ENCODE measurements at places on chromosomes 4 and X.

DNA sequence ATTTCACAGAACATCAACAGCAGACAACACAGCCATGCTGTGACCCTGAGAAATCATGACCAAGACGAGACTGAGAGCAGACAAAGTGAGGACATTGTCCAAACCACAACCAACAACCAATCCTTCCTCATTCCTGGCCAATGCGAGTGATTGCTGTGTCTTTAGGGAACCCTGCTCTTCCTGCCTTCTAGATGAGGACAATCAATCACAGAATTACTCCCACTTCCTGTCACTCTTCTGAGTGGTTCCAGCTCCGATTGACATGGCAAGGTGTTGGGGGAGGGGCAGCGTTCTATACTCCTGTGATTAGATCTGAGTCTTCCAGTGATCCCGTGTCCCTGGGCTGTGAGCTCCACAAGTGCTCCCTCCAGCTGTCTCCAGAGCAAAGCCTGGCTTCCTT, 227.8 kb downstream of the STIM2 start:
- no peak for DNase-seq

- no peak for DNase-seq
Observed at GRCh38 chr4:81180916-81181315, 34.1 kb downstream of the PRKG2 start.

GRCh38 chrX:100315566-100315965, 94.5 kb downstream of the PCDH19 start:
- DNase-seq = no peak

DNA sequence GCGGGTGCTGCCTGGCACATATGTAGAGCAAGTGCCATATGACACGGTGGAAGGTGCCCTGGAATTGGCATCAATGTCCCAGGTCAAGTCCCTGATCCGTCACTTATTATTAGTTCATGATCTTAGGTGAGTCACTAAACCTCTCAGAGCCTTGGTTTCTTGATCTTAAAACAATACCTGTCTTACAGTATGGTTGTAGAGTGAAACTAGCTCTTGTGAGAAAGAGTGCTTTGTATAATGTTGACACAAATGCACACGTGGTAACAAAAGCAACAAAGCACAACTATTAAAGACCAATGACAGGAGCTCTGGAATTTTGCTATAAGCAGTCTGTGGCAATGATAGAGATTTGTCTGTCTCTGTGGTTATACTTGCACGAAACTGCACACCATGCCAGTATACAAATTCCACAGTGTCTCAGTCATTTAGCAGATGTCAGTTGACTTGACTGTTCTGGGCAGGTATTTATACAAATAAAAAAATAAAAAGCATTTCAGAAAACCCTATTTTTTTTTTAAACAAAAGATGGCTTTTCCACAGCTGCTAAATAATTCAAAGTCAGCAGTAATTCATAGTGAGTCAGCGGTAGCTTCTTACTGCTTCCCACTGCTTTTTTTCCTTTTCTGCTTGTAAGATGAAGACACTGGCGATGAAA, 19.7 kb upstream of the ACSL1 start:
- no peak for DNase-seq

DNA sequence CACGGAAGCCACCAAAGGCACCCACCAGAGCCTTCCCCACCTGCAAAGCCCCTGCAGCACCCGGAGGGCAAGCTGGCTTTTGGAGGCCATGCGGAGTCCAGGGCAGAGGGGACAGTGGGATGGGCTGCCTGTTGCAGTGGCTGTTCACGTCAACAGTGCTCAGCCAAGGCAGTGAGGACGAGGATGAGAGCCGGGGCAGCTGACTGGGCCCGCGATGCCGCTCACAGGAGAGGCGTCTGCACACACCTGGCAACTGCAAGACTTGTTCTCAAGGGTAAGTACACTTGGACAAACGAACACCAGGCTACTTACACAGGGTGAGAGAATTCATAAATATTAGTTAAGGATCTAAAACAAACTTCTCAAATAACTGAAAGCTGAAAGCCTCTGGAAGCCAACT, 19.6 kb downstream of the FGFR3 start:
- no peak for DNase-seq

DNA sequence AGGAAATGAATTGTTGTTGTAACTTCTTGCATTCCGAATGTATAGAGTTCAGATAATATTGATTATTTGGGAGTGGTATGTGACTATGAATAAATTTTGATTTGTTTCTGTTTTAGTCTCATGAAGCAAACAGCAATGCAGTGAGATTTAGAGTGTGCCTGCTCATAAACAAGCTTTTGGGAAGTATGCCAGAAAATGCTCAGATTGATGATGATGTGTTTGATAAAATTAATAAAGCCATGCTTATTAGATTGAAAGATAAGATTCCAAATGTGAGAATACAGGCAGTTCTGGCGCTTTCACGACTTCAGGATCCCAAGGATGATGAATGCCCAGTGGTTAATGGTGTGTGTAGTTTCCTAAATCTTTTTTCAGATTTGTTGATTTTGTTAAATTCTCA, 2.0 kb downstream of the NCAPG start:
- peak; percentile 38 for DNase-seq

- no peak for DNase-seq
Observed at GRCh38 chr4:42425146-42426065, 28.1 kb downstream of the SHISA3 start.

DNA sequence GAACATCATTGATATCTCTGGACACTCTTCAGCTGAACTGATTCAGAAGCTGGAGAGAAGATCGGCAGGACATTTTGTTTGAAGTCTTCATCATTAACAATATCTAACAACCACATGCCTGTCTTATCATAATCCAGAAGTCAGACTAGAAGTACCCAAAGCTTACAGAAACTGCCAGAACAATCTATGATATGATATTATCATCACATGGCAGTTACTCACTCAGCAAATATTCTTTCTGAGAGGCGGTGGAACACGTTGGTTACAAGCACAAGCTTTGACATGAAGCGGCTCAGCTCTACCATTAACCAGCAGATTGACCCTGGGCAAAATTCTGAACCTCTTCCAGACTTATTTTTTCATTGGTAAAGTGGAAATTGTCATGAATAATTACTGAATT, 69.4 kb upstream of the KIT start:
- no peak for DNase-seq

GRCh38 chr4:147370473-147370872, 110.4 kb upstream of the EDNRA start:
- no peak for DNase-seq

- DNase-seq = no peak
Observed at GRCh38 chrX:97260679-97261078, 377.0 kb downstream of the RPA4 start.

DNA sequence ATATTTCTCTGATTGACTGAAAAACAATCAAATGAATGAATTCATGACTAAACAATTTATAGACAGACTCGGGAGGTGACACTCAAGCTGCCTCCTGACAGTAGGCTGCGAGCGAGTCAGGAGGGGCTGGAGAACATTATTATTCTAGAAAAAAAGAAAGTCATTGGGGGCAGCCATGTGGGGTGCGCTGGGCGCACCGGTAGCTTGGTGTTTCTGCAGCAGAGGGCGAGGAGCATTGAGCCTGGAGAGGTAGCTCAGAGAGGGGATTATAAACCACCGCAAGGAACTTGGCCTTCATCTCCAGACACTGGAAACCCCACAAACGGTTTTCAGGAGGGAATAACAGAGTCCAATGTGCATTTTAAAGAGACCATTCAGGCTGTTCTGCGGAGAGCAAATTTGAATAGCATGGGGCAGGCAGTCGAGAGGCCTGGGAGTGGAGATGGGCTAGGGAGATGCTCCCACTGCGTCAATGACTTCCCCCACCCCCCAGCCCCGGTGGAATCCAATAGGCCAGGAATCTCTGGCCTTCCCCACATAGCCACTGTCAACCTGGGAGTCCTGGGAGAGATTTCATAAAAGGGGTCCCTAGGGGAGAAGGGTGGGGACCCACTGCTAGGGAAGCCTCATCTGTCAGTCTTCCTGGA, 168.3 kb downstream of the BCOR start:
- DNase-seq = no peak

GRCh38 chr4:7973545-7973981, 33.9 kb upstream of the AFAP1 start:
- DNase-seq = no peak

DNA sequence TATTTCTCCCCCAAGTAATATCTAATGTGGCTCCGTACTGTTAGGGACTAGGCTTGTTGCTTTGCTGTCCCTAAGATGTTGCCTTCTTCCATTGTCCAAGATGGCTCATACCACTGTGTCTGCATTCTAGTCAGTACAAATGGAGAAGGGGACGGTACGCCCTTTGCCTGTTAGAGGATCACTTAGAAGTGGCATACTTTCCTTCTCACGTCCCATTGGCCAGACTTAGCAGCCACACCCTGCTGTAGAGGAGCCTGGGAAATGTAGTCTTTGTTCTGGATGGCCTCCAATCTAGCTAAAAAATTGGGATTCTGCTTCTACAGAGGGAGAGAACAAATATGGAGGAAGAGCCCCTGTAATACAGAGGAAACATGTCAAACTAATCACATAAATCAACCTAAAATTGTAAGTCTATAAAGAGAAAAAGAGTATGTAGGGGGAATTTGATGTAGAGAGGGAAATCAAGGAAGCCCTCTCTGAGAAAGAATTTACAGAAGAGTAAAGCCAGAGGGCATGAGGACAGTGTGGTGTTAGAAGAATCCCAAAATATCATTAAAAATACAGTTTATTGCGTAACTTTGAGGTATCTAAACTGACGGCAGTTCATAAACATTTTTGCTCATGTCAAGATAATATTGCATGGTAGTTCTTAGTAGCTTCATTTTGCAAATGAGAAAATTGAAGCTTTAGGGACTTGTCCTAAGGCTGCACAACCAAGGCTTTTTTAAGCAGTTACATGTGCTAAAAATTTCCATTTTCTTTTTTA, 15.1 kb downstream of the PRIMPOL start:
- peak; percentile 23 for DNase-seq

GRCh38 chrX:97835969-97836368, 952.3 kb downstream of the RPA4 start:
- DNase-seq = no peak

DNA sequence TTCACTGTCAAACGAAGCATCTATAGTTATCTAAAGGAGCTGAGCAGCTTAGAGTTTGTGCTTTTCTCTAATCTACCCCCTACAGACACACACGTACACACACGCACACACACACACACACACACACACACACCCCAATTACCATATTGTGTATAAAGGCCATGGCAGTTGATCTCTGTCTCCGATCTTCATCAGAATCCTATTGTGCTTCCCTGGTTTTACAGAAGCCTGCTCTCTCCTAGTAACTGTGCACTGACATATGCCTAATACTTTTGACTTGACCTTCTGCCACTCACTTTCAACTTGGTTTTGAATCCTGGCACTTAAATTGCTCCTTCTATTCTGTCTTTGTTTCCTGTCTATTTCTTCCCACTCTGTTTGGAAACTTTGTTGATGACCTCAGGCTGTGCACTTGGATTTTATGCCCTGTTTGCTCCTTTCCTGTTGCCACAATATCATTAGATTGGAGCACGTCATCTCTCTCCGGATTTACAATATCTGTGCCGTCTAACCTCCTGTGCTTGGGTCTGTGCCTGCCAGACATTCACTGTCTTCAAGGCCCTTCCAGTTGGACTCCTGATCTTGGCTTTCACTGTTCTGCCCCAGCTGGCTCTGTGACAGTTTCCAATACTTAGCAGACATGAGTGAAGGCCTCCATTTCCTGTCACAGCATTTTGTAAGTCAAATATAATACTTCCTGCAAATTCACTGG, 928.1 kb downstream of the FAT4 start:
- peak; percentile 2 for DNase-seq

DNA sequence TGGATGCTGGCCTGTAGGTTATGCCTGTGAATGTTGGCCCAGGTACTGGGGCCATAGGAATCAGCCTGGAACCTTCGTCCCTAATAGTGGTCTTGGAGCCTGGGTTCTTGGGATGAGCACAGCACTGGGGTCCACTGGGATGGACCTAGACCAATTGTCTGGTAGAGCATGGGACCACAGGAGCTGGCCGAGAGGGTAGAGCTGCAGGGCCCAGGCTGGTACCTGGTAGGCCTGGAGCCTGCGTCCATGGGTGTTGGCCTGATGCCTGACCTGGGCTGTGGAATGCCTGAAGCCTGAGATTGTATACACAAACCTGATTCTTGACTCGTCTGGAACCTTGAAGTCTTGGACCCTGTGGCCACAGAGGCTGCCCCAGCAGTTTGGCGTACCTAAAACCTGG, 48.9 kb downstream of the MAGEC1 start:
- no peak for DNase-seq

DNA sequence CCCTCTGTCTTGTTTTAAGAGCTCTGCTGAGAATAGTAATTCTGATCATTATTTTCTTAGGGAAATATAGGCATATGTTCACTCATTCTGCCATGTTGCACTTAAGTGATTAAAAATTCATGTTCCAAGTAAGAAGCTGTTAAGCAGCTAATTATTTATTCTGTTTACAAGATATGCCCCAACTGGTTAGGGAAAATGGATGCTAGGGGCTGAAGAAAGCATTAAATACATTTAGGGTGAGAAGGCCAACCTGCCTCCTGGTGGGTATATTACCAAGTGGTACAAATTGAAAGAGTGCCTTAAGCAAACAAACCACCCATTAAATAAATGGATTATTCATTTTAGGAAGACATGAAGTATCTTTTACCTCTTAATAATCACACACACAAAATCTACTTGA, 392.6 kb upstream of the EPHA5 start:
- DNase-seq = no peak

- DNase-seq = no peak
Observed at GRCh38 chr4:99821918-99822503, 5.4 kb downstream of the DAPP1 start.

DNA sequence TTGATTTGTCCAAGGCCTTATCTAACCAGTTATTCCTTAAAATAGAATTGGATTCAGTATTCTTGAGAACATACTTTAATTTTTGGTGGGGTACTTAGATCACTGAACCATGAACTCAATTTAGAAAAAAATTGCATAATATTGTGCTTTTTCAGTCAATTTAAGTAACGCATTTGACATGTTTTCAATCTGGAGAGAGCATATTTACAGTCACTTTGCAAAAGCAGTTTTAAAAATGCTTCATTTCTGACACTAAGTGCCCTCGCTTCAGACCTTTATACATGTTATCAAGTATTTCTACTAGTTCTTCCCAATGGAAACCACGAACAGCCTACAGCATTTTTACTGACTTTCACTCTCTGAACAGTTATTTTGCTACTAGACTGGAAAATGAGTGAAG, 257.1 kb upstream of the NDST4 start:
- DNase-seq = no peak

DNA sequence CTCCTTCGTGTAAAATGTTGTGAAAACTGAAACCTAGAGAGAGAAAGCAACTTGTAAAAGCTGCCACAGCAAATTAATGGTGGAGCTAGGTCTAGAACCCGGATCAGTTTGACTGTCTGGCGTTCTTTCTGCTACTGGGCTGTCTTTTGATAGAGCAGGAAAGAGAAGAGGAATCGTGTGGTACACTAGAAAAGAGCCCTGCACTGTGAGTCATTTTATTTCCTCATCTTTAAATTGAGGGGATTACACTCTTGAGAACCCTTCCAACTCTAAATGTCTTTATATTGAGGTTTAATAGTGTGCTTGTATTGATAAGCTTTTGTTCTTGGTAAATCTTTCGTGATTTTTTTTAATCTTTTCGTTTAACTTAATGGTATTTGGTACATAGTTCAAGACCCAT, 4.3 kb downstream of the WDR44 start:
- DNase-seq = peak; percentile 25
